NCI-H2081 (cell line): ENCODE measurements at places on chromosomes 7 and 10.
A peak's percentile ranks its signal among the peaks of the same experiment; 100 is the strongest.

DNA sequence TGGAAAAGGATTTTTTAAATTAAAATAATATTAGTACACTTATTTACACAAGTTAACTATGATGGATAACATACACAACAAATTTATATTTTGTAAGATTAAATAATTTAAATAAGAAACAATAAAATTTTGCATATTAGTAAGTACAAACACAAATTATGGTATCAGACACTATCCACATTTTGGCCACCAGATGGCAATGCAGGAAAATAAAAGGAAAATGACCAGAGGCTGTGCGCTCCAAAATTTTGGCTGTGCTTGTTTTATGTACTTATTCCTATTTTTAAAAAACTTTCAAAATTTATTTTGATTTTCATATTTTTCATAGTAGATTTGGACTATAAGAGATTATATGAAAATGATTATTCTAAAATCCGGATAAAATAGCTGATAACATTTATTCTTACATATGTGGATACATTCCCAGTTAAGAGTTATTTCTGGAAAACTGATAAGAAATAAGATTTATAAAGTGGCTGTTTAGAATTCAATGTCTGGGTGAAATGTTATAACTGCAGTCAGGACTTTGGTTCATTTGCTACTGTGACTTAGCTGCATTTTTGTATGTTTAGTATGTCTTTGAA lies 274.7 kb upstream of the HGF start:
- DNase-seq: peak; percentile 77

GRCh38 chr7:116180302-116180701 lies 30.0 kb upstream of the TES start:
- peak; percentile 53 for DNase-seq

GRCh38 chr10:21445163-21445562 lies 80.3 kb downstream of the SKIDA1 start:
- no peak for DNase-seq

DNA sequence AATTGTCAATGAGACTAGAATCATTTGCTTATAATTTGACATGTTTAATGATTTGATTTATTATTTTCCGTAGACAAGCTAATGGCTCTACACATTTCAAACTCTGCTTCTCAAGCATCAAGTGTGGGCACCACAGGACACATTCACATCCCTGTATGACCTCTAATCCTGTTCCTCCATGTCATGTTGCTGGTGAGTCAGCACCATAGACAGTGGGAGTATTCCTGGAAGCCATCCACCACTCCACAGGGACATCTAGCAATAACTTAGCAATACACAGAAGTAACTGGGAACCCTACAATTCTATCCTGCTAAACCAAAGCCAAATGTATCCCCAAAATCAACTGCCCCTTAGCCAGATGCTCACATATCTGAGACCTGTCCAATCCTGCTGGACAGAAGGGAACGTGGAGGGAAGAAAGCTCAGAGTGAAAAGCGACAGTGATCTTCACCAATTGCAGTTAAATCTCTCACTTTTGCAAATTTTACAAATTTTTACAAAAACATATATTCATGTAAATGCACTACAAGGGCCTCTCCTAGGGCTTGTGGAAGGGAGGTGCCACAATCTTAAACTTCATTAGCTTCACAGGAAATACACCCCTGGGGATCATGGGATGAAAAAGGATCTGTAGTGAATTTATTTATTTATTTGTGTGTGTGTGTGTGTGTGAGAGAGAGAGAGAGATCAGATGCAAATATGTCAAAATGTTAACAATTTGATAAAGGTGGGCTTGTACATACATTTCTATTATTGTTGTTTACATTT lies 126.5 kb downstream of the GFRA1 start:
- no peak for DNase-seq

DNA sequence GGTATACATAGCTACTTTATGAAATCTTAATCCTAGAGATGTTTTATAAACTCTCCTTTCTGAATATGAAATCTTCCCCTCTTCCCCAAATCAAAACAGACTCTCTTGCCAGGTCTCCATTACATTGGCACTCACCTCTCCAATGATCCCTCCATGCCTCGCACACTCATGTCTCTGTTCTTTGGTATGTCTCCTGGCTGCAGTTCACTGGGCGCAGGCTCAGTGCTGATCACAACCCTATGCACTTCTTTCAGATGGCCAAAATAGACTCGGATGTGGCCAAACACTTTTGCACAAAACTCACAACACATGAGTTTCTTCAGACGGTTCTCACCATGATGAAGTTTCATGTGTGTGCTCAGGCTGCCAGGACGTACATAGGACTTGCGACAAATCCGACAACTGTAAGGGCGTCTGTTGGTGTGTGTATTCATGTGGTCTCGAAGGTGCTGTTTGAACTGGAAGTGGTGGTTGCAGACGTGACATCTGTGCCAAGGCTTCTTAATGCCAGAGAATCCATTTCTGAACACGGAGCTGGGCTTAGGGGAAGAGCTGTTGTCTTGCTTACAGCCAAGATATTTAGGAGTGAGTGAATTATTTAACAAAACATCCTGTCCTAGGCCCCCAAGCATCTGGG lies 183.2 kb downstream of the ZNF438 start:
- DNase-seq: no peak

DNA sequence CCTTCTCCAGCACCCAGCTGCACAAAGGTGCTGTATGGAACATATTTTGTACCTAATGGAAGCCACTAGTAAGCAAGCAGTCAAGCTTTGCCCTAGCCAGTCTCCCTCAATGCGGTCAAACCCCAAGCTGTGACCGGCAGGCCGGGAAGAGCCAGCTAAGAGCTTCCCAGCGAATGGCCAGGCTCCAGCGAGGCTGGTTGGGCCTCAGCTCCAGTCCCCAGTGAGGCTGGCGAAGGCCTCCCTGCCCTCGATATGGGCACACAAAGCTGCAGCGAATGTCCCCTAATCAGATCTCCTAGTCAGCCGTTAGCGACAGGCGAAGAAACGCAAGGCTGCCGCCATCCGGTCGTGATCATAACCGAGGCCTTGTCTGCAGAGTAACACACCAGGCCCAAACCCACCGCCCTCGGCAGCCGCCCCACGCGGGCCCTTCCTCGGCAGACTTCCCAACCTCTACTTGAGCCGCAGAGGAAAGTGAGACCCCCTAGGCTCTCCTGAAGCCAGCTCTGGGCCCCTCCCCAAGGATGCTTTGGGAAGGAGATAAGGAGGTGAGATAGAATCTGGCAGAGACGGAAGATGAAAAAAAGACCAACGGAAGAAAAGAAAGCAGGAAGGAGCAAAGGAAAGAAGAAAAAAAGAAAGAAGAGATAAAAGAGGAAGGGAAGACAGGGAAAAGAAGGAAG lies 3.1 kb upstream of the HOXA9 start:
- peak; percentile 55 for DNase-seq

DNA sequence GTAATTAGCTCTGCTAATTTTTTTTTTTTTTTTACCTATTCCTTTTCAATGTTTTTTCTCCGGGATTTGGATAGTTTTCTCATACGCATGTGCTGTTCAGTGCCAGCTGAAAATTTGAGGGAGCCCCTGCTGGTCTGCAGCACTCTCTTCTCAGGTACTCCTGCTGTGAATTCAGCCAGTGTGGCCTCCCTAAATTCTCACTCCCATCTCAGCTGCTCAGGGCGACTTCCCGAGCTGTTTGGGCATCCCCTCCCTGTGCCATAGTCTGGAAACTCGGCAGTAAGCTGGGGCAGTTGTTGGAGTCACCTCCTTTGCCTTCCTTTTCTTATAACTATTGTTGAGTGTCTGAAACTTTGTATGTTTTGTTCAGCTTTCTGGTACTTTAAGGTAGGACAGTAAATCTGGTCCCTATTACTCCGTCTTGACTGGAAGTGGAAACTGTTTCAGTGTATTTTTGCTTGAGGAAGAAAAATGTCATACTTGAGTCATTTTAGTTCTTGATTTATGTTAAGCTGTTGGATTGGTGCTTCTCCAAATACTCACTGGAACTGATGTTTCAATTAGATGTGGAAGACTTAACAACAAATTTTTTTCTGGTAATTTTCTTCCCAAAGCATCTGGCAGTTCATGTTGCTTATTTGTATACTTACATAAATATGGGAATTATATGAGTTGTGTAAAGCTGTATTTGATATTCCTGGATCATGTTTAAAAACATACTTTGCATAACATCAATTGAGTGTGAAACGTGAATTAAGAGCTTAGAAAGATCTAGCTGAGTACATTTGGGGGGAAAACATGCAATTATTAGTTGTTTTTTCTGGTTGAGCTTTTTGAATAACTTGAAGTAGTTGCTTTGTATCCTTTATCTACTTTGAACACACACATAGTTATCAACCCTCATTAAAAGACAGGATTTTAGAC lies 33.7 kb downstream of the MINPP1 start:
- no peak for DNase-seq

DNA sequence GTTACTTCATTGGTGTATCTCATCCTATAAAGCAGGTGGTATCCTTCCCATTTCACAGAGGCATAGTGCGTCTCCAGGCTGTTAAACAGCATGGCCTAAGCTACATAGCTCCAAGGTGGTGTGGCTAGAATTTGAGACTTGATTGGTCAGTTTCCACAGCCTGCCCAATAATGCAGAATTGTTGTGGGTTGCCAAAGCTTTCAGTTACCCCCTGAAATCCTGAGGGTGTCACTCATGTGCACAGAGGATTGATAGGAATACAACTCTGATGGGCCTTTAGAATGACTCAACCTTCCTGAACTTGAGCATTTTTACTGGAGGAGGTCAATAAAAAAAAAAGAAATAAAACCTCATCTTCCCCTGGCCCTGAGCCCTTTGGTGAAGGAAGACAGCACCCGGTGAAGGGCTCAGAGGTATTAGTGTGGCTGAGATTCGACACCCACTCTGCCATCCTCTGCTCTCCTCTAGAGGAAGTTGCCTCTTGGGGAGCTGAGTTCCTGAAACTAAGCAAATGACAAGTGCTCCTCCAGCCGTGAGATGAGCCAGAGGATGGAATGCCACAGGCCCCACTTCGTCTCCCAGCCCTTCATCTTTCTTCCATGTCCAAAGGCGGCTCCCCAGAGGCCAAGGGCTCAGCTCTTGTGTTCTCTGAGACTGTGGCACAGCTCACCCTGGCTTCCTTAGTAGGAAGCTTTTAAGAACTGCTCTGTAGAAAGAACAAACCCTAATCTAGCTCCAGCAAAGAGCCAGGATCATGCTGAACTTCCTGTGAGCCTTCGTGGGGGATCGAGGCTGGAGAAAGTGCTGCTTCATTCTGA lies 1.0 kb downstream of the ACSL5 start:
- DNase-seq: no peak

DNA sequence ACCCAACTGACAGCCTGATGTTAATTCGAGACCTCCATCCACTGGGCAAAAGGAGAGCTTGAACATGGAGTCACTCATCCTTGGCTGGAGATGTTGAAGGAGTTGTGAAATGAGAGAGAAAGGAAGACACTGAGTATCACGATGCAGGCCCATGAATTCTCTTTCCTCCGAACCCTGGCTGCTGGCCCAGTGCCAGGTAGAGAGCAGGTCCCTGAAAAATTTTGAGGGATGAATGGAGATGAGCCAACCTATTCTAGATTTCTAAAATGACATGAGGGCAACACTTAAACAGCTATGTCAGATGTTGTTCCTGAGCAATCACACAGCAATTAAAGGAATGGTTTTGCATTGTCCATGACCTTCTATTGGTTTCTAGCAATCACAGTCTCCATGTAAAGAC lies 355.1 kb upstream of the ZMIZ1 start:
- DNase-seq: no peak

DNA sequence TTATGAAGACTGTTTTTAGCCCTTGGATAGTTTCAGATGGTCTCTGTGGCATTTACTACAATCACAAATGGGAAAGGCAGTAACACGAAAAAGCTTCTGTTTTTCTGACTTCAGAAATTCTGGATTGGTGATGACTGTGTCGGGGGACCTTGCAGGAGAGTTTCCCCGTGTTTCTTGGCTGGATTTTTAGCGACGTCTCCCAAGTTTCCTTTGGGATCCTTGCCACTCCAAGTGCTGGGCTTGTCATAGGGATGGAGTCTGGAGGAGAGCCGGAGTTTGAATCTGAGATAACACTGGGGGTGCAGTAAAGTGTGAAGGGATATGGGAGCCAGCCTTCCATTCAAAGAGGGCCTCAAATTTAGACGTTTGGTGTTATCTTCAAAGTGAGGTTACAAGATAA lies 179.0 kb downstream of the SNX10 start:
- no peak for DNase-seq

- DNase-seq: no peak
These were observed 2.7 kb downstream of the STK17A start for GRCh38 chr7:43585562-43585961.

GRCh38 chr10:132389433-132390169 lies 7.4 kb upstream of the PWWP2B start:
- DNase-seq: no peak

- no peak for DNase-seq
These were observed 23.4 kb upstream of the ABCB4 start for GRCh38 chr7:87498893-87499292.

- no peak for DNase-seq
These were observed 96.4 kb downstream of the WDR37 start for GRCh38 chr10:1152386-1153250.

DNA sequence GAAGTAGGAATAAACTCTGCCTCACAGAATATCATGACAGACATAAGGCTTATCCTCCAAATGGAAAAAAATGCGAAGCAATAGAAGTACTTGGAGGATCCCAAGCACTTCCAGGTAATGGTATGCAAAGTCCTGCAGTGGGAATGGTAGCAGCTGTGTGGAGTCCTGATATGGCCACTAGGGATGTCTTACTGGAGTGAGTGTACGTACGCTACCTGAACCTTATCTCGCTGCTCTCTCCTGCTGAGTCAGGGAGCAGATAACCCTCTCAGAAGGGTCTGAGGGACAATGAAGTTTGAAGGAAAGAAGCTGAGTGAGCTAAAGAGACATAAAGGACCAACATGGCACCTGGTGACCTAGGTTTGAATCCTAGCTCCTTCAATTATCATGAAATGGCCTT lies 42.2 kb downstream of the CH25H start:
- DNase-seq: no peak

- no peak for DNase-seq
These were observed 29.2 kb upstream of the AP5Z1 start for GRCh38 chr7:4745971-4746919.

DNA sequence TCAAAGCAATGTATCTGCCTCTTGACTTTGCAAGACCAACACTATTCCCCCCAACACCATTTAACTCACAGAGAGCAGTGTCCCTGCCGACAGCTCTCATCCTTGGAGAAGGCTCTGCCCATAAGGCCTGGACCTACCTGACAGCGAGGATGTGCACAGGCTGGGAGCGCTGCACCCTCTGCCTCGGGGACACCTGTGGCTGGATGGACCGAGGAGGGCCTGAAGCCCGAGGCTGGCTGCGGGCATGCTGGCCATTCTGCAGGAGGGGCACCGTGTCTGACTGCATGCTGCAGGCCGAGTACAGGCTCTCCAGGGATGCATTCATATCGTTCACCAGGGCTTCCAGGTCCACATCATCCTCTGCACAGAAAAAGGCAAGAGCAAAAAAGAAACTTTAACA lies 108.4 kb downstream of the GRB10 start:
- DNase-seq: no peak

GRCh38 chr10:21522631-21523406 lies 2.7 kb downstream of the SKIDA1 start:
- no peak for DNase-seq

DNA sequence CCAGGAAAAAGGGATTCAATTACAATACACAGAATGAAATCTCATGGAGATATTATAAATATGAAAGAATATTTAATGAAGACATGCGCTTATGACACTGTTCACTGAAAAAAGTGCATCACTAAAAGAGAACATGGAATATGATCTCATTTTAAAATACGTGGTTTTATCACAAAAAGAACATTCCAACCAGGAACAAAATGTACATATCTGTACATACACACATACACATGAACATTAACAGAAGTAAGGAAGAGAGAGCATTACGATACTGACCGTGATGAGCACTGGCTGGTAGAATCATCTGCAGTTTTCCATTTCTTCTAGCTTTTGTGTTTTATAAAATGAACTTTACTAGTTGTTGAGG lies 39.4 kb downstream of the IGF2BP3 start:
- no peak for DNase-seq

GRCh38 chr10:124727361-124727960 lies 16.7 kb downstream of the FAM53B start:
- DNase-seq: no peak
